ENCODE measurements at places on chromosomes 2 and 18. TPM values are rescaled to one million over a fixed set of nuclear protein-coding genes. Genes with fewer than 3 reads are reported as not detected.

The TXNDC2 gene
- total RNA-seq, result not detected

The SNED1 gene
- total RNA-seq, result 18.0 TPM

DNA sequence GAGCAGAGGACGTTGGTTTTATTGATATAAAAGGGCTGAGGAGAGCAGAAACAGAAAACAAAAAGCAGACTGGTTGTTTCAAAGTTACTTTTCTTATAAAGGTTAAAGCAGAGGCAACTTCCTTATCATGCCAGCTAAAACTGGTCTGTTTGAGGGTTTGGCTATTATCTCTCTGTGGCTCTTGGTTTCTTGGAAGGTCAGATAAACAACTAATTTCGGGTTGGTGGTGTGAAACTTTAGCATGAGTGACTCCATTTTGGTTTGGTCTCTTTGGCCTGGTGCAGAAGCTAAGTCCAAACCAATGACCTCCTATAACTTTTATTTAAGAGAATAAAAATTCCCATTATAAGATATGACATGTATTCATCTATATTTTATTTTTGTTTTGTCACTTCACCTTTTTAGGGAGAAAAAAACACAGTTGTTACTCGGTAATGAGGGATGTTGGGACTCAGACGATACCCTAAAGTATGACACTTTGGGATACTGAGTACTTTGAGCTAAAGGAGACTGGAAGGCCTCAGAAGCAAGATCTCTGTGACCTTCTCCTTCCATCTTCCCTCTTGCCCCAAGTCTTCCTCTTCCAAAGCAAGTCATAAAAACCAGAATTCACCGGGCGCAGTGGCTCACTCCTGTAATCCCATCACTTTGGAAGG is 23.3 kb downstream of the TNFAIP6 start:
- DNase-seq, result no peak

GRCh38 chr2:80258341-80258740 is 46.2 kb downstream of the LRRTM1 start:
- no peak for DNase-seq

The ALK gene
- total RNA-seq, result 2.2 TPM

- DNase-seq, result no peak
These were observed 56.0 kb downstream of the SERPINB7 start for GRCh38 chr18:63831080-63831788.
